Esophagus (tissue), 2 donors: ENCODE measurements at places on chromosomes 11 and 22. TPM values are rescaled to one million over a fixed set of nuclear protein-coding genes. Genes with fewer than 3 reads are reported as not detected.

DDTL gene
- polyA plus RNA-seq, result 1.4 TPM

OR52K2 gene
- not detected for polyA plus RNA-seq

TBX10 gene
- polyA plus RNA-seq, result not detected

OR2AG1 gene
- not detected for polyA plus RNA-seq

HOATZ gene
- not detected for polyA plus RNA-seq

KRTAP5-2 gene
- polyA plus RNA-seq, result not detected

CACNA1I gene
- 0.37 TPM for polyA plus RNA-seq

SLC22A12 gene
- not detected for polyA plus RNA-seq

PLAAT2 gene
- polyA plus RNA-seq, result 0.22 TPM

TRIM48 gene
- not detected for polyA plus RNA-seq

OR10S1 gene
- polyA plus RNA-seq, result not detected

TIGD3 gene
- 0.16 TPM for polyA plus RNA-seq

MMP13 gene
- polyA plus RNA-seq, result not detected

OR51L1 gene
- not detected for polyA plus RNA-seq

NXPE2 gene
- not detected for polyA plus RNA-seq

CNGA4 gene
- polyA plus RNA-seq, result 0.06 TPM

SLC7A4 gene
- polyA plus RNA-seq, result 4.5 TPM

TTC28 gene
- 1.4 TPM for polyA plus RNA-seq

ETS1 gene
- polyA plus RNA-seq, result 3.0 TPM

KIAA0930 gene
- 29.0 TPM for polyA plus RNA-seq

SIPA1 gene
- 32.5 TPM for polyA plus RNA-seq

CFL1 gene
- polyA plus RNA-seq, result 361 TPM

SEPTIN3 gene
- 0.11 TPM for polyA plus RNA-seq

PNPLA3 gene
- polyA plus RNA-seq, result 0.41 TPM

FAM118A gene
- 44.4 TPM for polyA plus RNA-seq

FJX1 gene
- 5.0 TPM for polyA plus RNA-seq

SHISAL1 gene
- polyA plus RNA-seq, result 0.22 TPM

PHF21B gene
- polyA plus RNA-seq, result 0.08 TPM

CBX6 gene
- 8.5 TPM for polyA plus RNA-seq

SMC1B gene
- not detected for polyA plus RNA-seq

FGF19 gene
- polyA plus RNA-seq, result not detected

OR51M1 gene
- polyA plus RNA-seq, result not detected

WNT7B gene
- polyA plus RNA-seq, result 6.8 TPM
